ENCODE measurements at places on chromosomes 1 and 21.

- DNase-seq = no peak
Observed at GRCh38 chr1:50027794-50028193, 4.0 kb upstream of the AGBL4 start.

DNA sequence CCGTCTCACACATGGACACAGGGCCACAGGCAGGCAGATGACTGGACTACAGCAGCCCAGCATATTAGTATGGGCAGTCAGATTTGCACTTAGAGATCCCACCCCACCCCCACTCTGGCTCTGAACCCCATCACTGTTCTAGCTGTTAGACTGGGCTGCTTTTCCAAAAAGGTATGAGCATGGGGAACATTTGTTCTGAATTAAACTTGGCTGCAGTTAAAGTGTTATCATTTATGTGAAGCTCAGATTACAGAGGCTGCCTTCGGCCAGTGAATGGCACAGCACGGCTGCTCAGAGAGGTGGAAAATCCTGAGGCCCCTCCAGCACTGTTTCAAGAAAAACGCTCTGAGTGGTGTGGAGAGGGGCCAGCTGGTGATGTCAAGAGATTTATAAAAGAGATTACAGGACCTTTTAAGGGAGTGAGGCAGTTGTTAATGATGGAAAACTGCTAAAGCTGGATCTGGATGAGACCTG is 6.9 kb upstream of the NOS1AP start:
- DNase-seq = no peak

DNA sequence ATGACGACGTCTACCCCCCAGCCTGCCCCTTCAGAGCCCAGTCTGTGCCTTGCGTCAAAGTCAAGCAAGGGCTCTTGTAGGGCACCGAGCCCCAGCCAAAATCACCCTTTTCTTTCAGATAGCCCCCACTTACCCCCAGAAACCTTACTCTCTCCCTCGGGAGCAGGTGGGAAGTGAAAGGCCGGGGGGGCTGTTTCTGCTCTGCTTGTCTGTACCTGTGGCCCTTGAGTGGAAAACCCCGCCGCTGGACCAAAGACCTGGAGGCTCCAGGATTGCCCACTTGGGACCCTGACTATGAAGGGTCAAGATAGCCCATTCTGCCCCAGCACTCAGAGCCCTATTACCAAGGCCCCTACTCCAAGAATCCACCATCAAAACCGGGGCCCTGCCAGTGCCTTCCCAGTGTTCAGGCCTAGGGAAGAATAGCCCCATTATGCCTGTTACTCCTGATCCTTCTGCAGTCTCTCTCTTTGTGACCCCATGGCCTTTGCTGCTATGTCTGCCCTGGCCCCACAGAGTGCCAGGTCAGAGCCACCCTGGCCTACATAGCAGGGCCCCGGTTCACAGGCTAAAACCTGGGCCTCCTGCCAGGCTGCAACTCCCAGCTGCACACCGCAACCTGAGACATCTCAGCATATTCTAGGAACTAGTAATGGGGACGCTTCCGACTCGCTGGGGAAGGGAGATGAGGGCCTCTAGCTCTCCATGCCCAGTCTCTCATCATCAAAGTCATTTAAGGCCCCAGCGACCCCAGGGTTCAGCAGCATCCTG is 22.2 kb upstream of the HPDL start:
- no peak for DNase-seq

DNA sequence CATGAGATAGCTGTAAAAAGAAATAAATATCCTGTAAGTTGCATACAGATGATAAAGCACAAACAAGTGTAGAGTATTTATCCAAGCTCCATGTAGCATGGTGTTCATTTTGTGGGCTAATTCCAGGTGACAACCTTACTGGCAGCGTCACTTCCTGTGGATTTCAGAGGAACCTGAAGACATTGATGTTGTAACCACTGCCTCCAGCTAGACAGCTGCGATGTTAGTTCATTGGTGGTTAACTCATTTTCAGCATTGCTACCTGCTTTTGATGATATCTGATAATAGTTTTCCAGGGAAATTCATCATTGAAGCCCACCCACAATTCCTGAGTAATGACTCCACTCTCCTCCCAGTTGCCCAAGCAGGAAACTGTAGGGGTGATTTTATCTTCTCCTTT is 3.0 kb downstream of the HSD3B1 start:
- no peak for DNase-seq

- DNase-seq = no peak
Observed at GRCh38 chr1:90712915-90713730, 4.0 kb downstream of the BARHL2 start.

- no peak for DNase-seq
Observed at GRCh38 chr21:46189959-46190490, 5.8 kb upstream of the SPATC1L start.

- DNase-seq = peak; percentile 48
Observed at GRCh38 chr1:84363019-84363418, 35.3 kb upstream of the DNASE2B start.

DNA sequence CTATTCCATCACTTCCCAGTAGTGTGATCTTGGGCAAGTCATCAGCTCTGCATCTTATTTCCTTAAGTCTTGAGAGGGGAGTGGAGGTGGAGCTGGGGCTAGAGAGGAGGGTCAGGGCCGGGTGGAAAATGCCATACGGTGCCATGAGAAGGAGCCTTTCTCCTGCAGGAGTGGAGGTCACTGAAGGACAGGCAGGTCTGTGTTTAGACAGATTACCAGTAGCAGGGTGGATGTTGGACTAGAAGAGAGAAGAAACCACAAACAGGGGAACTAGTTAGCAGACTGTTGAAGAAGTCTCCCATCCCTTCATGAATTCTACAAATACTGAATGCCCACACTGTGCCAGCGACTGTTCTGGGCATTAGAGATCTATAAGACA is 13.9 kb upstream of the CPT2 start:
- DNase-seq = no peak

DNA sequence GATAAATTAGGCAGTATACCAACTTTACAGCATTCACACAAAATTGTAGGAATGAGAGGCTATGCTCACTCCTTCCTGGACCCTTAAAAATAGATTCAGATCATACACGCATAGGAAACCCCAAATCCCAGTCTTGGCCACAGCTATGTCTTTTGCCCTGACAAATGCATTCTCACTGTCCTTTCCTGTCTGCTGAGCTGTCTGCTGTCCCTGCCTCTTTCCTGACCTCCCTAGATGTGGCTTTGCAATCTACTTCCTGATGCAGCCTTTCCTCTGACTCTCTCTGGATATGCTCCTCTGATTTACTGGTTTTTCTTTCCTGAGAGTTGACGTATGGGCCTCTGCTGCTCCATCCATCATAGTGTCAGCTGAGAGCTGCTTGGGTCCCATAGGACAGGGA is 59.8 kb upstream of the SLC35F3 start:
- DNase-seq = no peak

DNA sequence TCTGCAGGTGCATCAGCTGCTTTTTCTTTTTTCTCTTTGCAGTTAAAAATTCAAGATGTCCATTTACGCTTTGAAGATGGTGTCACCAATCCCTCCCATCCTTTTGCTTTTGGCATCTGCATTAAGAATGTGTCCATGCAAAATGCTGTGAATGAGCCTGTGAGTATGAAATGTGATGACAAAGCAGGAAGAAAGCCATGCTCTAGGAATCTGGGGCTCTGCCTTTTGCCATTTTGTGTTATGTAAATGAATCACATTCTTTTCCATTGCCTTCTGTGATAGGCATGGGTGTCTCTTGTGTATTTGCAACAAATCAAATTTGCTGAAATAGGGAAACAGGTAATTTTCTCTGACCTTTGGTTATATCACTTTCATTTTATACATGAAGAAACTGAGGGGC is 19.4 kb downstream of the VPS13D start:
- no peak for DNase-seq

GRCh38 chr1:215273838-215274516 is 191.4 kb downstream of the KCNK2 start:
- DNase-seq = no peak

DNA sequence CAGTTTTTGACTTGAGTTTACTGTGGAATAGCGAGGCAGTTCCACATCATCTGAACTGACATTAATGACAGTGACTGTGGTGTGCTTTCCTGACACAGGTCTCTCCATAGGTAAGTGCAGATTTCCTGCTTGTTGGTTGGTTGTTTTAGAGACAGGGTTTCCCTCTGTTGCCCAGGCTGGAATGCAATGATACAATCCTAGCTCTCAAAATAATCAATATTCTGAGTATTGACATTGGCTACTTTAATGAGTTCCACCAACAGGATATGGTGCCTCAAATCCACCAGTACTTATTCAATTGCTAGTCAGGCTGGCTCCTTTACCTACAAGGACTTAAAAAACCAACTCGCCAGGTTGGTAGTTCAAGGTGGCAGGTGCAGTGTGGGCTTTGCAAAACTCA is 63.8 kb downstream of the CLSTN1 start:
- no peak for DNase-seq

- no peak for DNase-seq
Observed at GRCh38 chr1:156276532-156276931, 6.1 kb downstream of the SMG5 start.

DNA sequence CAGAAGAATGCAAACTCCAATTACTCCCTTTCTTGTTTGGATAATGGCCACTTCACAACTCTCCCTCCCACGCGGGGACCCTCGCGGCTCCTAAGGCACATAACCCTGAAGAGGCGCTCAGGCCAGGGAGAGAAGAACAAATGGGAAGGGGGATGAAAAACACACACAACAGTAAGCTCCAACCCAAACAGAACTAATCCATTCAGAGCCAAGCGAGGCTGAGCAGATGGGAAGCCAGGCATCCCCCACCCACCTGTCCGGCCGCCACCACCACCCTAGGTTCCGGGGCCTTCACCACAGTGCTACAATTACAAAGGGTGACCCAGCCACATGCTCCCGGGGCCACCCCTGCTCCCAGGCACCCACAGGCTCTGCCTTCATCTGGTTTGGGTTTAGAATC is 101.5 kb downstream of the MRPL37 start:
- DNase-seq = no peak

GRCh38 chr1:192933744-192934143 is 124.9 kb downstream of the RGS2 start:
- no peak for DNase-seq

DNA sequence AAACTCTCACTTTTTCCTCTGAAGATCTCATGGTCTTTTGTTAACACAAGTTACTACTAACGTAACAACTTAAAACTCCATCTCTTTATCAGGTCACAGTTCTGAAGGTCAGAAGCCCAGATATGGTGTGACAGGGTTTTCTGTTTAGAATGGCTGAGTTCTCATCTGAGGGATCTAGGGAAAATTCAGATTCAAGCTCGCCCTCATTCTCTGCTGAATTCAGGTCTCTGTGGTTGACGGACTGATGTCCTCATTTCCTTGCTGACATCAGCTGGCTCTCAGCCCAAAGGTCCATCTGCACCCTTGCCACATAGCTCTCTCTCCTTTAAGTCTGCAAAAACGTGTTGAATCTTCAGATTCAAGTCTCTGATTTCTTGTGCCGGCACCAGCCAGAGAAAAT is 6.1 kb upstream of the NTPCR start:
- no peak for DNase-seq

DNA sequence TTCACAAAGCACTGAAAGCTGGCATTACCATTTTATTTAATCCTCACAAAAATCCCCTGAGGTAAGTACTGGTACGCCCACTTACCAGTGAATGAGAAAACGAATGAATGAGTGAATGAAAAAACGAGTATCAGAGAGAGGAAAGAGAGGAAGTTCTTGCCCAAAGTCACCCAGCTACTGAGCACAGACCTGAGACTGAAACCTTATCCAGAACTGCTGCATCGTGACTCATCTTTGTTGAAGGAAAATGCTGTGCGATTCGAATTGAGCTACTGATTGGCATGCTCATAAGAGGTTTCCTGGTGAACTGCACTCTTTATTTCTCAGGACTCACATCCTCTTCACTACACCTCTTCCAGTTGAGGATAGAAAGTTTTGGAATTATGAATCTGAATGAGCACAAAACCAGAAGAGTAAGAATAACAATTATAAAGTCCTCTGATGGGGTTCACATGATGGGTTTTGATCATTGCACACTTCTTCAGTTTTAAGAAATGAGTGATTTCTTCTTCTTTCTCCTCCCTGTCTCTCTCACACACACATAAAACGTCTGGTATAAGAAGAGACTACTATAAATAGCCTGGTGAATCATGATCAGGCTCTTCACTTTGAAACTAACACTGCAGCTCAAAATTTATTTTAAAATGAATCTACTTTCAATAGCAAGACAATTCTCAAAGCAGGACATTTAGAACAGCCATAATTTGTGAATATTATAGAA is 32.1 kb downstream of the IL12RB2 start:
- DNase-seq = no peak

- no peak for DNase-seq
Observed at GRCh38 chr1:54376430-54377039, 29.7 kb downstream of the SSBP3 start.

- peak; percentile 32 for DNase-seq
Observed at GRCh38 chr1:116321766-116322175, 51.3 kb upstream of the ATP1A1 start.

DNA sequence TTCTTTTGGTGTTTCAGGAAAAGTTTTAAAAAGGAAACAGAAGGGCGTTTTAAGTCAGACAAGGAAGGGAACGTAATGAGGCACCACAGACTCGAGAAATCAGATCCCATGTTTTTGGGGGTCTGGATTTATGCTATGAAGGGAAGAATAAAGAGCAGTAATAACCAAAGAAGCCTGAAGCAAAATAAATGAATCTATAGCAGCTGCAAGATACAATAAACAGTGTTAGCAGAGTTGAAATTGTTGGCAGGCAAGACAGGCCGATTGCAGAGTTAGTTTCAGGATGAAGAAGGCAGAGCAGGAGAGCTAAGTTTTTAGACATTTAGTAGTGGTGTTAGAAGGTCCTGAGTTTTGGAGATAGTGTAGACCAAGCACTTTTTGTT is 425 bp downstream of the DDR2 start:
- no peak for DNase-seq

GRCh38 chr1:201356701-201357100 is 20.8 kb downstream of the TNNT2 start:
- no peak for DNase-seq

- DNase-seq = peak; percentile 13
Observed at GRCh38 chr1:201173736-201174135, 16.9 kb upstream of the IGFN1 start.

GRCh38 chr1:7235871-7236517 is 450.7 kb downstream of the CAMTA1 start:
- no peak for DNase-seq

DNA sequence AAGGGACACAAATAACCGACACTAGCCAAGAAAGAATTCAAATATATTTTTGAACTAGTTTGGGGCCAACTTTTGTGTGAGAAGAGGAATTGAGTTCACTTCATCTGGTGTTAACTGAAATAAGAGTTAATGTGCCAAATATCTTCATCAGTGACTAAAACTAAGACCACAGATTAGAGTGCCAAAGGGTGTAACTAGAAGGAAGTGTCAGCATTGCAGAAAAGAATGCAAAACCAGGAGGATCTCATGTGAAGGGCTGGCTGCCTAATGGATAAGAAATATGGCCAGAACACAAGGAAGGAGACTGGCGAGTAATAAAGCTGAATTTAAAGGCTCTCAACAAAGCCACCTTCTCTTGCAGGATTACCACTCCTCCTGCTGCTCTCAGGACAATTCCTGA is 61.8 kb upstream of the LRRC8D start:
- DNase-seq = no peak

- DNase-seq = no peak
Observed at GRCh38 chr1:246680696-246681130, 43.5 kb upstream of the SCCPDH start.

- DNase-seq = no peak
Observed at GRCh38 chr1:236099355-236099974, 34.6 kb upstream of the NID1 start.

GRCh38 chr1:86650065-86650464 is 54.3 kb upstream of the SH3GLB1 start:
- no peak for DNase-seq

Measured in NCI-H345 (cell line).